Kidney tubule cell (primary cell): ENCODE measurements at places on chromosomes 6 and 20.

DNA sequence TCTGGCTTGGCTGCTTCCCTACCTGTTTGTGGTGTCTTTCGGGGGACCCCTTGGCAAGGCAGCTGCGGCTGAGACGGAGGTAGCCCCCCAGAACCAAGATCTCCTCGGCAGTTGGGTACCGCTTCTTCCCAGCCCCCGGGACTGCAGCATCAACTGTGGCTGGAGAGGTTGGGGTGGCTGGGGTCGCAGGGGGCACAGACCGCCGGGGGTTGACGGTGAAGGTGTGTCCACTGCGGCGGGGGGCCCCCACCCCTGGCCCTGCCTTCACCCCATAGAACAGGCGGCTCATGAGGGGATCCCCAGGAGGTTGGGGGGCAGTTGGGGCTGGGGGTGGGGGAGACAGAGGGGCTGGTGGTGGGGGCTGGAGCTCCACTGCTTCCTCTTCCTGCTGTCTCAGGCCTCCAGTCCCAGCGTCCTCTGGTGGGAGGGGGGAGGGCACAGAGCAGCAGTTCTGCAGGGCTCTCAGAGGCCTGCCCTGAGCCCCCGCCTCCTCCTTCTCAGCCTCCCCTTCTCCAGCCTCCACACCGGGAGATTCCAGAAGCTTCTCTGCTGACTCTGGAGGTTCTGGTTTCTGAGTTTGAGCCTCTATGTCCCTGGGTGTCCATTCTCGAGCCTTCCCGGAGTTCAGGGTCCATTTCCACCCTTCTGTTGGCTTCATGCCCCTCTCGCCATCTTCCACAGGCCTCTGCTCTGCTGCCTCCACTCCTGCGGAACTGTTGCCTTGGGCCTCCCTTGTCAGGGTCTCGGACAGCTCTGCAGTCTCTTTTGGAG, 1.9 kb downstream of the PPP1R18 start:
- peak; percentile 29 for DNase-seq

GRCh38 chr20:51100617-51101016, 77.7 kb upstream of the KCNG1 start:
- DNase-seq, result no peak

- DNase-seq, result no peak
Measured at GRCh38 chr20:62873280-62873679, 11.7 kb upstream of the TCFL5 start.

DNA sequence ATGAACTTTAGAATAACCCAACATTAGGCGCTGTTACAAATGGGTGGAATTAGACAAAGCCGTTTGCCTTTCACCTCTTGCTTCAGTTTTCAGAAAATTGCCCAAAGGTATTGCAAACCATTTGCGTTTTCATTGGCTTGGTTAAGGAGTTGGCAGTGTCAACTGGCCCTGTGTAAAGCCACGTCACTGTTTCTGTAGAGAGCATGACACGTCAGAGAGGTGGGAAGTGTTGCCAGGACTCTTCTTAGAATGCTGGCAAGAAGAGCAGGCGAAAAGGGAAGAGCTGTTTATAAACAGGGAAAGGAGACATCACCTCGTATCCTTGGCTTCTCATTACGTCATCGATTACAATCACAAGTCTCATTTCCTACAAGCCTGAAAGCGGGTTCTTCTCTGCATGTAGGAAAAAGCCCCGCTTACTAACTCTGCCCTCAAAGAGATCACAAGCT, 4.2 kb upstream of the IRF4 start:
- no peak for DNase-seq

- no peak for DNase-seq
Measured at GRCh38 chr6:35662999-35663398, 25.7 kb downstream of the FKBP5 start.

DNA sequence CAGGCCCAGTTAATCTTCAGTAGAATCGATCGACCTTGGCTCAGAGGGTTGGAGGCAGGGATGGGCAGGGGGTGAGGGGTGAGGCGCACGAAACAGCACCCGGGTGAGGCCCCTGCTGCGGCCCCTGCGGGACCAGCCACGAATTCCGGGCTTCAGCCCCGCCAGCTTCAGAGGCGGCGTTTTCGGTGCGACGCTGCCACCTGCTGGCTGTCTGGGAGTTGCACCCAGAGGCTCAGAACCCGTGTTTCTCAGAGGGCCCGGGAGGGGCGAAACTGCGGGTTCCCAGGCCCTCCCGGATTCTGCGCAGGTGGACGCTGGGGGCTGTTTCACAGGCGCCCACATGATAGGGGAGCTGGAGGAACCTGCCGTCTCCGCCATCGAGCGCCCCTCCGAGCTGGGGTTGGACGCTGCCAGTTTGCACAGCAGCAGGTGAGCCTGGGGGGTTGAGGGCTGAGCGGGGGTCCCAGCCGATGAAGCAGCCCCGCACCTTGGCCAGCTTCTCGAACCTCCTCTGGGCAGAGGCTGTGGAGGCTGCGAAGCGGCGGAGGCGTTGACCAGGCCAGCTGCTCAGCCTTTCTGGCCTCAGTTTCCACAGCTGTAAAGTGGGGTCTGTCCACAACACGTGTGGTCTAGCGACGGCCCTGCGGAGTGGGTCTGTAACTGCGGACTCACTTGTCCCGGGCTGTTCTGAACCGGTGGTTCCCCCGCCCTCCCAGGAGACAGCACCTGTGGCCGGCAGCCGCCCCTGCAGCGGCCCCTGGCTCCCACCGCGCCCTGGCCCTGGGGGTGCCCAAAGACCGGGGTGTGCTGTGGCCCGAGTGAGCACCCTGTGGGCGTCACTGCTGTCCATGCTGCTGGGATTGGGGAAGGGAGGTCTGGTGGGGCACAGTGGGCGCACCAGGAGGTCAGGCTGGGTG, 2.5 kb upstream of the BHLHE23 start:
- DNase-seq, result peak; percentile 61

DNA sequence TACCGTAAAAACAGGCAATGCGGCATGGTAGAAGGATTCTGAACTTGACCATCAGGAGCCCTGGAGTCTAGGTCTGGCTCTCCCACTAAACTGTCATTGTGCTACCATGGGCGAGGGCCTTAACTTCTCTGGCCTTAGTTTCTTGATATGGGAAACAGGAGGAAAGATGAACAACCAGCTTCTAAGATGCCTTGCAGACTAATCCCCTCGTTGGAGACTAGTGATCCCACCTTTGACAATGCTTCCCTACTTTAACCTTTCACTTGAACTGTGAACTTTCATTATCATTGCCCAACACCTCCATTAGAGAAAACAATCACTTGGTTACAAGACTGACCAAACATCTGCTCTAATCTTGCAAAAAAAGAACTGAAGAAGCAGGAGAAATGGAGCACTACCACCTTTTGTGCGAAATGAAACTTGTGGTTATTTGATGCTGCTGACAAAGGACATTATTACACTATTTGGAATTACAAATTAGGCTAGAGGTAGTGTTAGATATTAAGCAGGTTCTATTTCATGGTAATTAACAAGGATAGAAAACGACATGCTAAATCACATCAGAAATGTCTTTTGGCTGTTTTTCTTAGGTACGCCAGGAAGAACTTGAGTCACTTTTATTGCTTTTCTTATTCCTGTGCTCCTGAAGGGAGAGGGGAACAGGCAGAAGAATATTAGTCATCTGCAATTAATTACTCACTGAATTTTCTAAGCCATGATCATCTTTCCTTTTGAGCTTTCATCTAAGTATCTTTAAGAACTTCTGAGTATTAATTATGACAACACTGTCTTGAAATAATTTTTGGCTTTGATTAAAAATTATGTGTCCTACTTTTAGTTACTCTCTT, 39.1 kb upstream of the ARHGAP18 start:
- peak; percentile 76 for DNase-seq

GRCh38 chr6:4253604-4254231, 118.3 kb upstream of the ECI2 start:
- peak; percentile 54 for DNase-seq

- no peak for DNase-seq
Measured at GRCh38 chr6:14719270-14719669, 526.6 kb upstream of the JARID2 start.

GRCh38 chr6:53992522-53992921, 118.7 kb upstream of the MLIP start:
- DNase-seq, result no peak

DNA sequence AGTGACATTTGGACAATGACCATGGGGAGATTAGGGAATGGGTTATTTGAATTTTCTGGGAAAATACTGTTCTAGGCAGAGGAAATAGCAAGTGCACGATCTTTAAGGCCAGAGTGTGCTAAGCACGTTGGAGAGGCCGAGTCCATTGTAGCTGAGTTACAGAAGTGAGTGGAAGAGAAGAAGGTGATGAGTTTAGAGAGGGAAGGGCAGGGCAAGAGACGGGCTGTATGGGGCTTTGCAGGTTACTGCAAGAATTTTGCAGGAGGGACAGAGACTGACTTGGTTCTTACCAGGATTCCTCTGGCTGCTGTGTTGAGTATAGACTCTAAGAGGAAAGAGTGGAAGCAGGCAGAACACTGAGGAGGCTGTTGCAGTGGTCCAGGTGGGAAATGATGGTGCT, 1.1 kb upstream of the NCOA3 start:
- DNase-seq, result no peak
